ENCODE measurements at places on chromosomes 5 and 9.
A peak's percentile ranks its signal among the peaks of the same experiment; 100 is the strongest.

DNA sequence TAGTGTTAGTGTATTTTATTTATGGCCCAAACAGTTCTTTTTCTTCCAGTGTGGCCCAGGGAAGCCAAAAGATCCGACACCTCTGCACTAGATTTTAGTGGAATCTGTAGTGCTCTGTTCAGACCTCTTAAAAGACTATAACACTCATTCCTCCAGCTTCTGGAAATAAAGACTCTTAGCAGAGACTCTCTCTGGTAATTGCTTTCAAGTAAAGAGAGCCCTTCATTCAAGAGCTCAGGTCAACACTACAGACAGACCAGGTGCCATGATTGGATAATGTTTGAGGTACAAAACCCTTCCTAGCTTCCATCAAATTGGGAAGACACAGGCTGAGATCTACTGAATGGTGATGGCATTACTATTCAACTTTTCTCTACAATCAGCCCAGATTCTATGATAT lies 255.8 kb downstream of the PRDM9 start:
- no peak for ATAC-seq

DNA sequence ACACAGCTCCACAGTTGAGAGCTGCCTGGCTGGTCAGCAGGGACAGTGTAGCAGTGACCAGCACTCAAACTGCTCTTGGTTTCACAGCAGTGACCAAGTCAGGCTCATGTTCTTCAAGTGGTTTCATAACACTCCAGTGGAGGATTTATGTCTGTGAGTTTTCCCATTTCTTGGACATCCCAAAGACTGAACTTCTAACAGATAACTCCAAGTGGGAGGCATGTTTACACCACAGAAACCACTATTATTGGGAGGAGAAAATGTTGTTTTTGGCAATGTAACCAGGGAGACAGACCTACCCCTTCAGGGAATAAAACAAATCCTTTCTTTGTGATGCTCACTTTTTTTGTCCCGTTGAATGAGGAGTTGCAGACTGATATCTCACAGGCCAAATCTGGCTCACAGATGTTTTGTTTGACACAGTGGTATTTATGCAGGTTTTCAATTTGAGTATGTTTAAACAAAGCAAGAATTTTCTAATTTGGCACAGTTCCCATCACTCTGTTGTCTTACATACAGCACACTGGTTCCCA lies 141.5 kb downstream of the RMI1 start:
- no peak for ATAC-seq

GRCh38 chr9:23658376-23659258 lies 167.4 kb downstream of the ELAVL2 start:
- ATAC-seq: no peak

DNA sequence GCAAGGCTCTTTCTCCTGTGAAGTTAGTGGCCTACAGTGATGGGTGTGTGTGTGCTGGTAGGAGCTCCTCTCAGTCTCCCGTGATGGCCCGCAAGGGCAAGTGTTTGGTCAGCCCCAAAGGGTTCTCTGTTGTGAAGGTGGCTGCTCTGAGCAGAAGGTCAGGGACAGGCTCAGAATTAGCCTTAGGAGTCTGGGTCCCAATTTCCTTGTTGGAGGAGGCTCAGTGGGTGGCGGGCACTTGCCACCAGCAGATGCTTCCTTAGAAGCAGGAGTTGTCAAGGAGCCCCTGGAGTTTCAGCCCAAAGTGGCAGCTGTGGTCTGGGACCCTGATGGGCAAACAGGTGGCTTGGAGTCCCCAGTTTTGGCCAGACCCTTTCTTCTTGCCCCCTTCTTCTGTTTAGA lies 154.4 kb downstream of the MACROH2A1 start:
- no peak for ATAC-seq

GRCh38 chr9:33620738-33621439 lies 96.8 kb downstream of the ANKRD18B start:
- ATAC-seq: peak; percentile 40

- ATAC-seq: no peak
These were observed 54.6 kb downstream of the MARCHF3 start for GRCh38 chr5:126975796-126976195.

DNA sequence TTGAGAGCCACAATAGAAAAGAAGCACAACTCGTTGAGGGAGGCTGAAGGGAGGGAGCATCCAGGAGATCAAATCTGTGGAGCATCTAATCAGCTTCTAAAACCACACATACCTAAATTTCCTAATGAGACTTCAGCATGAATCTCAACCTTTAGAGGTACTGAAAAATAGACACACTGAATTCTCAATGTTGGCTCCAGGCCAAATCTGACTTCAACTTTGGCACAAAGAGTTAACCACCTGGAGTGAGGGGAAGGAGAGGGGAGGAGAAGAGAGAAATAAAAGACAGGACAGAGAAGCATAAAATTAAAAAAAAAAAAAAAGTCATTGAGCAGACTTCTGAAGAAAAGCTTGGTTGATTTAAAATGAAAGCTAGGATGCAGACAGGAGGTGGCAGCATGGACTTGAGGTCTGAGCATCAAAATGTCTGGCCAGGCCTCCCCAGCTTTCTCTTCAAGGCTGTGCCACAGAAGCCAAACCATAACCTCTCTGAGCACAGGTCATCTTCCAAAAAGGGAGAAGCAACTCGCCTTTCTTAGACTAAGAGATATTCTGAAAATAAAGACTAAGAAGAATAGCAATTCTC lies 205.6 kb downstream of the DENND1A start:
- ATAC-seq: no peak

GRCh38 chr9:109122726-109123621 lies 3.2 kb upstream of the TMEM245 start:
- ATAC-seq: no peak

GRCh38 chr9:3906437-3907213 lies 380.8 kb upstream of the RFX3 start:
- no peak for ATAC-seq

DNA sequence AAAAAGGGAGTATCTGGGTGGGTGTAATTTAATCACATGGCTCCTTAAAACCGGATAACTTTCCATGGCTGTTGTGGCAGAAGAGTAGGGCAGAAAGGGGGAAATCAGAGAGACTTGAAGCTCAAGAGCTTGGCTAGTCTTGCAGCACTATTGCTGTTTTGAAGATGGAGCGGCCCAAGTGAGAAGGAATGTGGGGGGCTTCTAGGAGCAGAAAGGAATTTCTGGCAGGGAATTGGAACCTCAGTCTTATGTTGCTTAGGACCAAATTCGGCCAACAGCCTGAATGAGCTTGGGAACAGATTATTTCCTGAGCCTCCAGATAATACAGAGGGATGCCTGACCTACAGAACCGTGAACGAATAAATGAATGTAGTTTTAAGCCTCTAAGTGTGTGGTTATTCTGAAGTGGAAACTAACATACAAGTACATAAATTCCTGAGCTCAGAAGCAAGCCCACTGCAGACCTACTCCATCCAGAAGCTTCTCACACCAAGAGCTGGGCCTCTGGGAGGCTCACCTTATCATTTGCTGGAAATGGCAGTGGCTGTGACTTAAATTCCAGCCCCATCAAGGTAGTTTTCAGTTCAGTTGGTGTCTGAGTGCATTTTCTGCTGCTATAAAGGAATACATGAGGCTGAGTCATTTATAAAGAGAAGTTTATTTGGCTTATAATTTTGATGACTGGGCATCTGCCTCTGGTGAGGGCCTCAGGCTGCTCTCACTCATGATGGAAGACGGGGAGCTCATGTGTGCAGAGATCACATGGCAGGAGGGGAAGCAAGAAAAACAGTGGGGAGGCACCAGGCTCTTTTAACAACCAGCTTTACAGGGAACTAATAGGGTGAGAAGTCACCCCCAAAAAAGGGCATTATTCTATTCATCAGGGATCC lies 15.3 kb upstream of the TMEM174 start:
- no peak for ATAC-seq

GRCh38 chr9:123657941-123658340 lies 272.0 kb downstream of the DENND1A start:
- no peak for ATAC-seq

- no peak for ATAC-seq
These were observed 101.0 kb downstream of the NSG2 start for GRCh38 chr5:174146556-174146955.

DNA sequence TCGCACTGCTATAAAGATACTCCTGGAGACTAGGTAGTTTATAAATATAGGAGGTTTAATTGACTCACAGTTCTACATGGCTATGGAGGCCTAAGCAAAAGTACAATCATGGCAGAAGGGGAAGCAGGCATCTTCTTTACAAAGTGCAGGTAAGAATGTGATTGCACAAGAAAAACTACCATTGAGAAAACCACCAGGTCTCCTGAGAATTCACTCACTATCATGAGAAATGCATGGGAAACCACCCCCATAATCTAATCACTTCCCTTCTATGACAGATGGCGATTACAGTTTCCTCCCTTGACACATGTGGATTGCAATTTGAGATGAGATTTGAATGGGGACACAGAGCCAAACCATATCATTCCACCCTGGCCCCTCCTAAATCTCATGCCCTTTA lies 121.2 kb upstream of the ST8SIA4 start:
- ATAC-seq: no peak

- no peak for ATAC-seq
These were observed 533.2 kb upstream of the SEMA6A start for GRCh38 chr5:117107859-117108258.

GRCh38 chr9:117407436-117408022 lies 7.3 kb downstream of the ASTN2 start:
- ATAC-seq: no peak

DNA sequence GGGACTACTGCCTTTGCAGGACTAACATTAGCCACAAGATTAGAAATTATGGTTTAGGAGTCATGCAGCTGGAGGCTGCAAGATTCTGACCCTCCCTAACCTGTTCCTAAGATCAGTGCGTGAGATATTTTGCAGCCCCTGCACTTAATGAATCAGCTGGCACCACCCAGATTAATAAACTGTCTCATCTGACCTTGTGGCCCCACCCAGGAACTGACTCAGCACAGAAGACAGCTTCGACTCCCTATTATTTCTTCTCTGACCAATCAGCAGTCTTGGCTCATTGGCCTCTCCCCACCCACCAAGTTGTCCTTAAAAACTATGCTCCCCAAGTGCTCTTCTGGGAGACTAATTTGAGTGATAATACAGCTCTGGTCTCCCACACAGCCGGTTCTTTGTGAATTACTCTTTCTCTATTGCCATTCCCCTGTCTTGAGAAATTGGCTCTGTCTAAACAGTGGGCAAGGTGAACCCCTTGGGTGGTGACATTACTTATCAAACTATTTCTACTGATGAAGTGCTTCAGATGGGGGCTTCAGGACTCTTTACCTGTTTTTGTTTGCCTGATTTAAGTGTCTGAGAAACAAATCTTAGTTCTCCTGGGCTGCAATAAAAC lies 17.0 kb downstream of the CTSL start:
- no peak for ATAC-seq

DNA sequence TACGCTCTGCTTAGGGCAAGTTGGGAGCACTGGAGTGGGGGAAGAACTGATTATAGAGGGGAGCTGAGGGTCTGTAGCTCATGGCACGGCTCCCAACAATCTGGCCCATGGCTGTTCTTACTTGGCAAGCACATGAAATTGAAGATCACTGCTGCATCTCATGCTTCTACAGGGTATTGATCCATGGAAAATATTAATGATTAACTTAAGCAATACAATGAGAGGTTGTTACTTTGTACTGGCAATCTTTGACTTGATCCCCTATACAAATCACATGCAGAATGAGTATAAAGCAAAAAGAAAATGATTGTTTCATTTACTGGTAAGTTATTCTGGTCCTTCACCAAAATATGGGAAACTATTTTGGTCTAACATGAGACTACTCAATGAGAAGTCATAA lies 481.1 kb downstream of the PDE4D start:
- no peak for ATAC-seq

- no peak for ATAC-seq
These were observed 82.2 kb upstream of the NFIB start for GRCh38 chr9:14396171-14396570.

DNA sequence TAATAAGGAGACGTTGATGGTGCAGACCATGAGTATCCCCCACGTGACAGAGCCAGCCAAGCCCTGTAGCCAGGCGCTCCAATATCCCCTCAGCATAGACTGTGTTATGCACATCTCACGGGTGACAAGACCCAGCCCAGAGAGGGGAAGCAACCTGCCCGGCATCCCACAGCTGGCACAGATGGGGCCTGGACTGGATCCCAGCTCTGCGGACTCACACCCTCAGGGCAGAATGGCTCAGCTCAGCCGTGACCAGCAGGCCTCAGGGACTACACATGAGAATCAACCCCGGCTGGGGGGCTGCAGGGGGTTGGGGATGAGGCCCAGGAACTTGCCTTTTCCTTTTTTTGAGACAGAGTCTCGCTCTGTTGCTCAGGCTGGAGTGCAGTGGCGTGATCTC lies 11.7 kb downstream of the FIBCD1 start:
- ATAC-seq: no peak

DNA sequence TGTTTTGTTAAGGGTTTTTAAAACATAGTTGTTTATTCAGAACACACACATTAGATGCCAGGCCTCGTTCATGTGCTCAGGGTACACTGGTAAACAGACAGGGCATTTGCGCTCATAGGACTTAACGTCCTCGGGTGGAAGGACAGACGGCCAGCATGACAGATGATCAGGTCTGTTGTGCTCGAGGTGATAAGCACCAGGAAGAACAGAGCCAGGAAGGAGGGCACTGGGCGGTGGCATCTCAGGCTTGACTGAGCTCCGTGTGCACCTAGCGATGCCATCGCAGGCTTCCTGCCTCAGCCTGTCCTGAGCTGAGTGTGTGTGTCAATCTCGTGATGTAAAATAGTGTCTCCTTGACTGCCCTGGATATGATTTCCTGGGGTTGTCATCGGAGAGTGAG lies 96.5 kb downstream of the EHMT1 start:
- no peak for ATAC-seq

DNA sequence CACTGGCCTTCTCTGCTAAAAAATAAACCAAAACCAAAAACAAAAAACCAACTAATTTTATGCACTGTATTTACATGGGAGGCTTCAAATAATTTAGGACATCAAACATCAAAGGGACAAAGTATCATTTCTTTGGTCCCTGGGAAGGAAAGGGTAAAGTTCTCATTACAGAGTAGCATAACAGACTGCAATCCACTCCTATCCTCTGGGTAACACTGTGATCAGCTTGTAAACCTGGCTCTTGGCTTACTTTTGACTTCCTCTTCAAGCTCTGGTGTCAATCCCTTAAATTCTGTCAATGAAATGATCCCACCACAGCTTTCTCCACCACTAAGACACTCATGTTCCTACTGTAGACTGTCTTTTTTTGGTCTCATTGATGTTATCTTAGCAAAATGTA lies 69.8 kb upstream of the VCAN start:
- no peak for ATAC-seq

GRCh38 chr9:110750272-110750671 lies 81.7 kb downstream of the MUSK start:
- peak; percentile 63 for ATAC-seq

GRCh38 chr9:91891915-91892314 lies 58.1 kb downstream of the ROR2 start:
- ATAC-seq: no peak

GRCh38 chr5:76845890-76846289 lies 3.9 kb upstream of the S100Z start:
- no peak for ATAC-seq

DNA sequence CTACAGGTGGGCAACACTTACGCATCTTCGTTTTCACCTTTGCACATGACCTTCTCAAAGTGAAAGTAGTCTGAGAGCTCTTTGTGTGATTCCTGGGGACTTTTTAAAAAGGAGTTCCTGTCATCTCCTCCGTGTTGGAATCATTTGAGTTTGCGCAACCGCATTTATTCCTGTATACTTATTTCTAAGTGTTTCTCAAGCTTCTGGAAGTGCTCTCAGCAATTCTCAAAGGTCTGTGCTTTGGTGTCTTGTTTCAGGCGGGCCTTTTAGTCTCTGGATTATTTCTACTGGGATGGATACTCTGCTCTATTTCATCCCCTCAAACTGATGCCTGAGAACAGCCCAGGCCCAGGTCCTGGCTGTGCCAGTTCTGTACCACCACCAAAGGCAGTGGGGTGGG lies 226.5 kb upstream of the TUT7 start:
- ATAC-seq: peak; percentile 34

GRCh38 chr5:125424402-125425141 lies 678.1 kb upstream of the ZNF608 start:
- ATAC-seq: no peak
